HEK293T (cell line): ENCODE measurements at places on chromosomes 6 and 20.

- DNase-seq = no peak
Measured at GRCh38 chr6:73727114-73727513, 31.1 kb downstream of the CD109 start.

- DNase-seq = no peak
Measured at GRCh38 chr6:163671355-163671754, 256.8 kb downstream of the QKI start.

GRCh38 chr20:60101891-60102281, 143.7 kb downstream of the CDH26 start:
- DNase-seq = no peak

DNA sequence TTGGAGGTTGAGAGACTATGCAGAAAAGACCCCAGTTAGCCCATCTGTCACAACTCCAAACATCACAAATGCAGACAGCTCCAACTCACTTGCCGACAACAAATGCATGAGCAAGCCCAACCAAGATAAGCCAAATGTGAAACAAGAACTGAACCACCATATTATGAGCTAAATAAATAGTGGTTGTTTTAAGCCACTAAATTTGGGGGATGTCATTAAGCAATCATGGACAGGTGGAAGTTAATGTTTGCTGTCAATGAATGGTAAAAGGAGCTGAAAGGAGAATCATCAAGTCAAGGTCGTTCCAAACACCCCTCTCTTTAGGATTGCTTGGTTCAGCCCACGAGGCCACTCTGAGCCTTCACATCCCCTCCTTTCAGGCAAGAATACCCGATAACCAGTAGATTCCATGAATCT, 71.2 kb upstream of the PLCB4 start:
- no peak for DNase-seq

GRCh38 chr6:22399693-22400092, 102.9 kb upstream of the PRL start:
- peak; percentile 5 for DNase-seq

DNA sequence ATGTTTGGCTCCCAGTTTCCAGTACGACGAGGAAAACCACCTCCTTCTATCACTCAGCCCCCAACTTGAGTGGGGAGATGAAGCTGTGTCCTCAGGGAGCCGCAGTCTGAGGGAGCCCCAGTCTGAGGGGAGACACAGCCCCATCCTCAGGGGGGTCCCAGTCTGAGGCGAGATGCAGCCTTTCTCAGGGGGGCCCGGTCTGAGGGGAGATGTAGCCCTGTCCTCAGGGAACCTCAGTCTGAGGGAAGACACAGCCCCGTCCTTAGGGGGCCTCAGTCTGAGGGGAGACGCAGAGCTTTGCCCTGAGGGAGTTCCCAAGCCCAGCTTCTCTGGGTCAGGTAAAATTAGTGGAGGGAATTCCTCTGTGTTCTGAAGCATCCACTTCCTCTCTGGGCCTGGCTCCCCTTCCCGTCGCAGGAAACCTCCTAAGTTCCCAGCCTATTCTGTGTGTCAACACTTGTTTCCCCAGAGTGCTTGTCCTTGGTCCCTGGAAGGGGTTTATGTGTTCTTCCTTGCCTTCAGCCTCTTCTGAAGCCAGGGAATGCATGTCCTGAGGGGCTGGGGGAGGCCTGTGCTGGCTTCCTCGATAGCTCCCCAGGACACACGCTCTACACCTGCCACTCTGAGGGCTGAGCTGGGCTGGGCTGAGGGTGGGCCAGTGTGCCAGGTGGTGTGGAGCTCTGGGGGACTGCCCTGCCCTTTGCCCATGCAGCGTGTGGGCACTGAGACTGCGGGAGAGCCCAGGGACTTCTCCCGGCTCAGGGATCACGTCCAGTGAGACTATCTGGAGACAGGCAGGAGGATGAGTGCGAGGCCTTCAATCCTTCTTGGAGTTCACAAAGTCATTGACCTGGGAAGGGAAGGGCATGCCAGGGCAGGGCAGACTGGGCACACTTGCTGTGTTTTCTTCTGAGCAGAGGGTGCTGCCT, 55.4 kb downstream of the VEGFA start:
- DNase-seq = no peak

DNA sequence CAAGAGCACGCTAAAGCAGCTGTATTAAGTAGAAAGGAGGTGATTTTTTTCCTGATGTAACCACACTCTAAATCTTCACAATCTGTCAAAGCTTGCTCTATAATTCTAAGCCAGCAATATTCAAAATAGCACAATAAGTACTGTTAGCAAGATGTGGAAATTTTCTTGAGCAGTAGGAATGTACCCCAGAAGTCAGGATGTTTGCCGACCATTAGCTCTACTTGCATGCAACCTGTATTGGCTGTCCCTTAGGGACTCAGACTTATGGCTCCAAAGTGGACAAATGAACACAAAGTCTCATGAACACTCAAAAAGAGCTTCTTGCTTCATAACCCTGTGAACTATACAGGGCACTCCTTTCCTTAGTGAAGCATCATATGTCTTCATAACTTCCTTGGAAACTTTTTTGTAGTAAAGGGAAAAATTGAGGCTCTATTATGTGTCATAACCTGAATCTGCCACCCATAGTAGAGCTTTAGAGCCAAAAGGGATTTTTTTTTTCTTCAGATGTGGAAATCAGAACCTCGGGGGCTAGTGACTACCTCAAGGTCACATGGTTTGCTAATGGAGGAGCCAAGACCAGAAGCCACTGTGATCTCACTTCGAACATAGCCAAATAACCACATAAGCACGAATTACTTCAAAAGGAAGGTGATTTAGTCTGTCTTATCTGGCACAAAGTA, 54.5 kb downstream of the ADGRG6 start:
- no peak for DNase-seq

DNA sequence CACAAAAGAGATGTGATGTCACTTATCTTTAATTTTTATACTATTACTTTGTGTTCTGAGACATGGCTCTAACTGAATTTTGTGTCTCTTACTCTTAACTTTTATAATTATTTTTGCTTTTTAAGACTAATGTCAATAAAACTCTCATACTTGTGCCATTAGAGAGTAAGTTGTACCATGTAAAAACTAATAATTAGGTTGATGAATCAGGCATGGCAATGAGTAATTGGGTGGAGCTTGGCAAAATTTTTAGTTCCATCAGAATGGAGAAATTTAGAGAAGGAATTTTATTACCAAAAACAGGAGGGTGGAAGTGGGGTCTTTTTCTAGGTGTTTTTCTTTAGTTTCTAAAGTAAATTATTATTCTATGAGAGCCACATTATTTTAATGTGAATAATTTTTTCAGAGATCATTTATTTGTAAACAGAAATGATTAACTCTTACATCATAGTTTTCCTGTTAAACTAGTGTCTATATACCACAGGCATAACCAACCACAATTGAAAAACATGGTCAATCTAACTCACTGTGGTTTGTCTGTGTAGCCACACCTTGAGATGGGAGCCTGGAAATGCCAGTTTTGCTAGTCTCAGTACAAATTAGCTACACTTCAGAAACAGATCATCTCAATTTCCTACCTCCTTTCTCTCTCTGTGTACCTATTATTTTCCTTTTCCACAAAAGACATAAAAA, 51.8 kb downstream of the ELOVL4 start:
- DNase-seq = no peak

DNA sequence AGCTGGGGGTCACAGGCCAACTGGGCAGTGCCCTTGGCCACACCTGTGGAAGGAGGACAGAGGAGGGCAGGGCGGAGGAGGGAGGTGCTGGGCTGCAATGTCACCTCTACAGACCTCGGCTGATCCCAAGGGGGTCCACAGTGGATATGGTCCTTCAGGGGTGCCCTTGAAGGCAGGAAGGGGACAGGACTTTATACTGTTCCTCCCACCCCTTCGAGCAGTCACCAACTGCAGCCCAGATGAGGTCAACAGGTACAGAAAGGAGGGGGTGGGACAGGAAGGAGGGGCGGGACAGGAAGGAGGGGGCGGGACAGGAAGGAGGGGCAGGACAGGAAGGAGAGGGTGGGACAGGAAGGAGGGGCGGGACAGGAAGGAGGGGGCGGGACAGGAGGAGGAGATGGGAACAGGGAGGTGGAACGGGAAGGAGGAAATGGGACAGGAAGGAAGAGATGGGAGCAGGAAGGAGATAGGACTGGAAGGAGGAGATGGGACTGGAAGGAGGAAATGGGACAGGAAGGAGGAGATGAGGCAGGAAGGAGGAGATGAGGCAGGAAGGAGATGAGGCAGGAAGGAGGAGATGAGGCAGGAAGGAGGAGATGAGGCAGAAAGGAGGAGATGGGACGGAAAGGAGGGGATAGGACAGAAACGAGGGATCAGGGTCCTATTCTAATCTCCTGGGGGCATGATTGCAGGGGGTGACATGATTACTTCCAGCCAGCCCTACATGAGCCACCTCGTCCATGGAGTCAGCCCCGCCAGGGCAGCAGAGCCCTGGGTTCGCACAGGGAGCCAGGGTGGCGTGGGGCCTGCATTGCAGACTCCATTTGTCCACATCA, 19.4 kb upstream of the MRGBP start:
- DNase-seq = peak; percentile 66

GRCh38 chr20:2995796-2996195, 47.6 kb upstream of the GNRH2 start:
- DNase-seq = no peak

- no peak for DNase-seq
Measured at GRCh38 chr6:116445102-116445501, 16.1 kb upstream of the CALHM6 start.

DNA sequence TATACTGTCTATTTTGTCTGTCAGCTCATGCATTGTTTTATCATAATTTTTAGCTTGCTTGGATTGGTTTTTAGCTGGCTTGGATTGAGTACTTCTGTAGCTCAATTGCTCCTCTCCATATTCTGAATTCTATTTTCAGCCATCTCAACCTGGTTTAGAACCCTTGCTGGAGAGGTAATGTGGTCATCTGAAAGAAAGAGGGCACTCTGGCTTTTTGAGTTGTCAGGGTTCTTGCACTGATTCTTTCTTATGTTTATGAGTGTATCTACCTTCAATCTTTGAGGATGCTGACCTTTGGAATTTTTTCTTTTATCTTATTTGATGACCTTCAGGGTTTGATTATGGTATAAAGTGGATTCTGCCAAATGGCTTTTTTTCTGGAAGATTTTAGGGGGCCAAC, 632.7 kb upstream of the ID4 start:
- DNase-seq = no peak

- DNase-seq = no peak
Measured at GRCh38 chr20:7806831-7807230, 133.4 kb downstream of the HAO1 start.

GRCh38 chr20:57051096-57051495, 215.3 kb downstream of the BMP7 start:
- DNase-seq = no peak

DNA sequence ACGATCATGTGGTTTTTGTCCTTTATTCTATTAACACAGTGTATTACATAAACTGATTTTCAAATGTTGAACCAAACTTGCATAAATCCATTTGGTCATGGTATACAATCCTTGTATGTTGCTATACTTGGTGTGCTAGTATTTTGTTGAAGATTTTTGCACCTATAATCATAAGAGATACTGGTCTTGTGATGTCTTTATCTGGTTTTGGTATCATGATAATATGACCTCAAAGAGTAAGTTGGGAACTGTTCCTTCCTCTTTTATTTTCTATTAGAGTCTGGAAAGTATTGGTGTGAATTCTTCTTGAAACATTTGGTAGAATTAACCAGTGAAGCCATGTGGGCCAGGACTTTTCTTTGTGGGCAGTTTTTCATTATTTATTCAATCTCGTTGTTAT, 65.3 kb downstream of the TRPC4AP start:
- no peak for DNase-seq

- DNase-seq = no peak
Measured at GRCh38 chr6:35051396-35051795, 89.7 kb downstream of the TCP11 start.

DNA sequence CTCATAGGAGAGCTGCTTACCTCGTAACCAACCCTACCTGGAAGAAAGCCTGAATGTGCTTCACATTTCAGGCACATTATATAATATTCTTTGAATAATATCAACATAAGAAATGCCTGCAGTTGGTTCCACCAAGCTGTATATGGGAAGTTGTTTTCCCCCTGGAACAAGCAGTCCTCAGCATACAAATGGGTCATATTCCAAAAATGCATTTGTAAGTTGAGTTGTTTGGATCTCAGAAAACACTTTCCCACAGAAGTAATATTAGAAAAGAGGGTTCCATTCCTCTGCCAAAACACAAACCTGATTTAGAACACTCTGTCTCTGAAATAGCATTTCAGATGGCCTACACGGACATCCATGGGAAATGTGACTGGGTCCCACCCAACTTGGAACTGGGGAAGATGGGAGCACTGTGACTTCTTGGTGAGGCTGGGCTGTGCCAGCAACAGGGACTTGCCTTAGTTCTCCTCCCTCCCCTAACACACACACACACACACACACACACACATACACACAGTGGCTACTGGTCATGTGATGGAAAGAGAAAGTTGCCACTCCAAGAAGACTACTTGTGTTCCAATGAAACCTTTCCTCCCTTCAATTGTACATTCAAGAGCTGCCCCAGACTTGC, 11.4 kb upstream of the RCAN2 start:
- no peak for DNase-seq

- DNase-seq = no peak
Measured at GRCh38 chr20:50415516-50416268, 94.5 kb upstream of the PTPN1 start.

DNA sequence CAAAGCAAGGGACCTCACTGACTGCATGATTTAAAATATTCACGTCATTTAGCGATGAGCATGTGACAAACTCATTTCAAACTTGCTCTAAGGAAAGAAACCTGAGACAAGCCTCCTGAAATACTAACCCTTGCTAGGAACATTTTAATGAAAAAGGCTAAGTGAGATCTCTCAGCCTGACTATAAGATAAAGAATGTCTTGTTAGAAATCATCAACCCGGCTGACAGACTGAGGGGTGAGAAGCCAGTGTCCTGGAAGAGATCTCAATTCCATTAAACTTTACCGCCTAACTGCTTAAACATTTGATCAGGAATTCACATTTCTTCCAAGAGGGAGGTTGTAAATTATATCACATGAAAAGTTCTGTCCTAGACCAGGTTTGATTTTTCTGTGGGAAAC, 274.8 kb upstream of the EXOC2 start:
- DNase-seq = no peak

DNA sequence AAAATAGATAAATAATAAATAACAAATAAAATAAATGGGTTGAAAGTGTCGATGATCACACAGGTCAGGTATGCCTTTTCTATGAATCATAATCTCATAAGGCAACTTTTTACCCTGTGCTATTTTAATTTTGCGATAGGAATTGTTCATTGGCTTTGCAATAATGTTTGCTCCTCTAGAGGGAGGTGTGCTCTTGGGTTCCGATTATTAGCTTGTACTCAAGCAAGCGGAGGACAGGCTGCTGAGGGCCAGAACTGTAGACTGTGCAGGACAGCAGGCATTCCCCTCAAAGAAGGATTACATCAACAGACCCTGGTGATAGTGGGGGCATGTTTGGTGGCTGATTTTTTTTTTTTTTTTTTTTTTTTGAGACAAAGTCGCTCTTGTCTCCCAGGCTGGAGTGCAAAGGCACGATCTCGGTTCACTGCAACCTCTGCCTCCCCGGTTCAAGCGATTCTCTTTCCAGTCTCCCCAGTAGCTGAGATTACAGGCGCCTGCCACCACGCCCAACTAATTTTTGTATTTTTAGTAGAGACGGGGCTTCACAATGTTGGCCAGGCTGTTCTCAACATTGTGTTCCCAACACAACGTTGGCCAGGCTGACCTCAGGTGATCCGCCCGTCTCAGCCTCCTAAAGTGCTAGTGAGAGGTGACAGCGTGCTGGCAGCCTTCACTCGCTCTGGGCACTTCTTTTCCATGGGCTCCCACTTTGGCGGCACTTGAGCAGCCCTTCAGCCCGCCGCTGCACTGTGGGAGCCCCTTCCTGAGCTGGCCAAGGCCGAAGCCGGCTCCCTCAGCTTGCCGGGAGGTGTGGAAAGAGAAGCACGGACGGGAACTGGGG, 35.6 kb downstream of the RIOK1 start:
- DNase-seq = peak; percentile 36

- no peak for DNase-seq
Measured at GRCh38 chr6:6716998-6717763, 128.7 kb downstream of the LY86 start.
